Fibroblast of lung (primary cell): ENCODE measurements at places on chromosomes 2 and 18.

DNA sequence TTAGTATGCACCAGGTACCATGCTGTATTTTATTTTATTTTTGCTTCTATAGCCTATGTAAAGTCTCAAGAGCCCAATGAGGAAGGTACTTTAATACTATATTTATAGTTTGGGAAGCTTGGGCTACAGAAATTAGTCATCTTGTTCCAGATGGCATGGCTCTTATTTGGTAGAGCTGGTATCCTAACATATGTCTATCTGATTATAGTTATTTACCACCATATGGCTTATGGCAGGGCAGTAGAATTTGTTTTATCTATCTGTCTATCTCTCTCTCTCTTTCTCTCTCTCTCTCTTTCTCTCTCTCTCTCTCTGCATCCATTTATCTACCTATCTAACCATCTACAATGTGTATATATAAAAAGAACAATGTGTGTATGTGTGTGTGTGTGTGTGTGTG lies 1293.7 kb upstream of the SLC39A10 start:
- no peak for DNase-seq

DNA sequence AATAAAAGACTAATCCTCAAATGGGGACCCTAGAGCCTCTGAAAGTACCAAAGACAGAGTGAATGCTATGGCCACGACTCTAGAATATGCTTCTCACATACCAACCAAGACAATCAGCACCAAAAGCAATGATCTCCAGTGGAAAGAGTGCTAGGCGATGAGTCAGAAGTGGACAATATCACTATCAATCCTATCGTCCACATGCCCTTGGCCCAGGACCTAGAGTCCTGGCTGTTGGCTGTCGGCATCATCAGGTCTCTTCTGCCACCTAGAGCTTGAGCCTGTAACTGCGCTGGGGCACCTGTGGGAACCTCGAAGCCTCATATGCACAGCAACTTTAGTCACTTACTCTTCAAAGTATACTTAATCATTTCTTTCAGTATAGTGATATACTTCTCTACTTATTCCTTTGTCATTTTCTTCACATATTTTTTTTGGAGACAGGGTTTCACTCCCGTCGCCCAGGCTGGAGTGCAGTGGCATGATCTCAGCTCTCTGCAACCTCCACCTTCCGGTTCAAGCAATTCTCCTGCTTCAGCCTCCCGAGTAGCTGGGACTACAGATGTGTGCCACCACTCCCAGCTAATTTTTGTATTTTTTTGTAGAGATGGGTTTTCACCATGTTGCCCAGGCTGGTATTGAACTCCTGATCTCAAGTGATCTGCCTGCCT lies 29.7 kb downstream of the NOL10 start:
- DNase-seq = peak; percentile 72

- DNase-seq = no peak
These were observed 12.4 kb downstream of the NMI start for GRCh38 chr2:151277067-151277466.

GRCh38 chr2:4300616-4301015 lies 597.2 kb downstream of the DCDC2C start:
- no peak for DNase-seq

GRCh38 chr2:120635146-120635545 lies 100.5 kb upstream of the GLI2 start:
- no peak for DNase-seq

- DNase-seq = no peak
These were observed 53.2 kb downstream of the FAM168B start for GRCh38 chr2:131039908-131040660.

GRCh38 chr2:121705390-121705789 lies 31.3 kb downstream of the NIFK start:
- DNase-seq = no peak

- DNase-seq = no peak
These were observed 65.4 kb downstream of the LDAH start for GRCh38 chr2:20757405-20758090.

- DNase-seq = peak; percentile 54
These were observed 39.6 kb downstream of the PSMG2 start for GRCh38 chr18:12742453-12742852.

GRCh38 chr18:10927286-10927992 lies 221.9 kb downstream of the PIEZO2 start:
- peak; percentile 89 for DNase-seq

DNA sequence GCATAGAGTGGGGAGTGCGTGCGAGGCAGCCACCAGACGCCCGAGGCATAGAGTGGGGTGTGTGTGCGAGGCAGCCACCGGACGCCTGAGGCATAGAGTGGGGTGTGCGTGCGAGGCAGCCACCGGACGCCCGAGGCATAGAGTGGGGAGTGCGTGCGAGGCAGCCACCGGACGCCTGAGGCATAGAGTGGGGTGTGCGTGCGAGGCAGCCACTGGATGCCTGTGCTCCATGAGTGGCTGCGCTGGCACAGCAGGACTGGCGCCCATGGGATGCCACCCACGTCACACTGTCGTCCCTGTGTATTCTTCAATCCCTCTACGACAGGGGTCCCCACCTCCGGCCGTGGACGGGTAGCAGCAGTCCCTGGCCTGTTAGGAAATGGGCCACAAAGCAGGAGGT lies 221.9 kb downstream of the HDAC4 start:
- no peak for DNase-seq

DNA sequence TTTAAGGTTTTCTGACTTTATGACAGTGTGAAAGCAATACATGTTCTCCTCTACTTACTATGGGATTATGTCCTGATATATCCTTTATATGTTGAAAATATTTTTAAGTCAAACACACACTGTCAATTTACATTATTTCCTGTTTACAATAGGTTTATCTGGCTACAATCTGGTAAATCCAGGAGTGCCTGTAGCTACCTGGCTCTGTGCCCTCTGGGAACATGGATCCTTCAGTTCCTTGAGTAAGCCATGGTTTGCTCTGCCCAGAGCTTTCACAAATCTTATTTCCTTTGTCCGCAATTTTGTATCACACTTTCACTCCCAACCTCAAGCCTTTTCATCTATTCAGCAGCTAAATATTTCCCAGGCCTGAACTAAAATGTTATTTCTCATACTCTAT lies 1582.2 kb upstream of the NXPH2 start:
- DNase-seq = no peak

- no peak for DNase-seq
These were observed 44.1 kb downstream of the TTC21B start for GRCh38 chr2:165909466-165909865.

DNA sequence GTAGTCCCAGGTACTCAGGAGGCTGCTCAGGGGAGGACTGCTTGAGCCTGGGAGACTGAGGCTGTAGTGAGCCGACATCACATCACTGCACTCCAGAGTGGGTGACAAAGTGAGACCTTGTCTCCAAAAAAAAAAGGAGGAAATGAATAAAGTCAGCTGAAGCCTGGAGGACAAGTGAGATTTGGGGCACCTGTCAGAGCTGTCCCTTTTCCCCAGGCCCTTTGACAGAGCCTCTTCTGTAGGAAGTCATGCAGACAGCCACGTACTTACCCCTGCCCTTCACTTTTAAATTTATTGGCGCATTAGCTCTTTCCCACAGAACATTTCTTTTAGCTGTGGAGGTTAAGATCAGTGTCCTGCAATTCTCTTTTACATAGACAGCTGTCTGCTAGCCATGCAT lies 151.0 kb upstream of the DNMT3A start:
- no peak for DNase-seq

GRCh38 chr2:147520817-147521216 lies 324.0 kb upstream of the ACVR2A start:
- no peak for DNase-seq

DNA sequence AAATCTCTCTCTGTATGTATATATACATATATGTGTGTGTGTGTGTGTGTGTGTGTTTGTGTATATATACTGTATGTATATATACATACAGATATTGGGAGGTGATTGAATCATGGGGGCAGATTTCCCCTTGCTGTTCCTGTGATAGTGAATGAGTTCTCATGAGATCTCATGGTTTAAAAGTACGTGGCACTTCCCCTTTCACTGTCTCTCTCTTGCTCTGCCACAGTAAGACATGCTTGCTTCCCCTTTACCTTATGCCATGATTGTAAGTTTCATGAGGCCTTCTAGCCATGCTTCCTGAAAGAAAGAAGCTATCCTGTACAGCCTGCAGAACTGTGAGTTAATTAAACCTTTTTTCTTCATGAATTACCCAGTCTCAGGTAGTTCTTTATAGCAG lies 18.8 kb upstream of the CCDC195 start:
- DNase-seq = no peak
